ENCODE measurements at places on chromosomes 5 and 9. TPM values are rescaled to one million over a fixed set of nuclear protein-coding genes. Genes with fewer than 3 reads are reported as not detected.

TLR4 gene
- 1.0 TPM for total RNA-seq

DNA sequence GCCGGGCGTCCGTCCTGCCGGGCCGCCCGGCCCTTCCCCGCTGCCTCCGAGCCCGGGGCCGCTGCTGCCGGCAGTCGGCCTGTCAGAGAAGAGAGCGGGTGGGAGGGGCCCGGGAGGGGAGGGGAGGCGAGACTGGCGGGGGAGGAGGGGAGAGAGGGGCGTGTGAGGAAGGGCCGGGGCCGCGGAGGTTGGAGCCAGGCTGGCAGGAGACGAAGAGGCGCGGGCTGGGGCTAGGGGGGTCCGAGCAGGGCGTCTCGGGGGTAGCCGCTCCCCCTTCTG, 570 bp downstream of the CREBRF start:
- ATAC-seq: peak; percentile 75

DNA sequence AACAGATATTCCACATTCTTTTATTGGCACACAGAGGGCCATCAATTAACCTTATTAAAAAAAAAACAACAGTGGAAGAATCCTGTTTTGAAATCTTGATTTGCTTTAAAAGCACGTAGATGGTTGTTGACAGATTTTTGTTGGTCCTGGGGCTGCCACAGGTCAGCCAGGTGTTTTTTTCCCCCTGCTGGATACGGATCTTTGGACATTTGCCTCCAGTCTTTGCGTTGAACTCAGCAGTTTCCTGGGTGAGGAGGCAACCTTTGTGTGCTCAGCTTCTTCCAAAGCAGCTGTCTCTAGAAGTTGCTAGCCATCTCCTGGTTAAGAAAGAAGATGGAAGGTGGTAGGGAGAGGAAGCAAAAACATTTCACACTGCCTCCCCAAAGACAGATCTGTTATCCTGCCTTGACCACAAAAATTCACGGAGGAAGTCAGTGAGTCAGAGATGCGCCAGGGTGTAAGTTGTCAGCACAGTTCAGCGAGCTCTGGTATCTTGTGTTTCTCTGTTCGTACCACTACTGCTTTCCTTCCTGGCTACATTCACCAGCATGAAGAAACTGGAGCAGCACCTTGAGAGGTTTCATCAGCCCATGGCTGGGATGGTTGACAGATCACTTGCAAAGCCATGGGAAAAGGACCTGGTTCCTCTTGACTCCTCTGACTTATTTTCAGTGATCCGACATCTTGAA, 207.3 kb downstream of the ARHGAP26 start:
- ATAC-seq: no peak

C5orf52 gene
- not detected for total RNA-seq

JAKMIP2 gene
- total RNA-seq: 0.12 TPM

DNA sequence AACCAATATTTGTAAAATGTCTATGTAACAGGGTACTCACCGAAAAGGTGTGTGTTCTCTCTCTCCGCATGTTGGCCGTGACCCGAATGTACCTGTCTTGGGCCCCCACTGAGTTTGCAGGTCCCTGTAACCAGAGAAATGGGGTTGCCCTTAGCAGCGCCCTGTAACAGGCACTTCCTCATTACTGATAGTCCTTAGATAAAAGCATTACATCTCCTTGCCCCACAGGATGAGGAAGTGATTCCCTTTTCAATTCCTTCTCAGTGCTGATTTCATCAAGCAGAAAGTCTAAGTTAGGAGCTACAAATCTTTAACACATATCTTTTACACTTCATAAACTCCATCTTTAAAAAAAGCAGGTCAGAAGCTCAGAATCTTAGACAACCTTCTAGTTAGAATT, 15.2 kb upstream of the HMHB1 start:
- ATAC-seq: no peak

- no peak for ATAC-seq
Observed at GRCh38 chr9:100160021-100160420, 61.0 kb downstream of the INVS start.

MARCHF11 gene
- total RNA-seq: not detected

GRCh38 chr5:107985144-107985543, 314.4 kb upstream of the EFNA5 start:
- no peak for ATAC-seq

DNA sequence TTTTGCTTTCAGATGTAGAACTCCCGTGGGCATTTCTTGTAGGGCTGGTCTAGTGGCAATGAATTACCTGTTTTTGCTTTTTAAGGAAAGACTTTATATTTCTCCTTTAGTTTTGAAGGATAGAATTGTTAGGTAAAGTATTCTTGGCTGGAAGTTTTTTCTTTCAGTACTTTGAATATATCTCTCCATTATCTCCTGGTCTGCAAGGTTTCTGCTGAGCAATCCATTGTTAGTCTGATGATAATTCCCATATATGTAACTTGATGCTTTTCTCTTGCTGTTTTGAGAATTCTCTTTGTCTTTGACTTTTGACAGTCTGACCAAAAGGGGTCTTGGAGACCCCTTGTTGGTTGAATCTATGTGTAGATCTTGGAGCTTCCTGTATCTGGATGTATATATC, 198.1 kb downstream of the TMEM167A start:
- ATAC-seq: no peak

GRCh38 chr5:9924614-9925013, 294.5 kb upstream of the TAS2R1 start:
- ATAC-seq: peak; percentile 98

DNA sequence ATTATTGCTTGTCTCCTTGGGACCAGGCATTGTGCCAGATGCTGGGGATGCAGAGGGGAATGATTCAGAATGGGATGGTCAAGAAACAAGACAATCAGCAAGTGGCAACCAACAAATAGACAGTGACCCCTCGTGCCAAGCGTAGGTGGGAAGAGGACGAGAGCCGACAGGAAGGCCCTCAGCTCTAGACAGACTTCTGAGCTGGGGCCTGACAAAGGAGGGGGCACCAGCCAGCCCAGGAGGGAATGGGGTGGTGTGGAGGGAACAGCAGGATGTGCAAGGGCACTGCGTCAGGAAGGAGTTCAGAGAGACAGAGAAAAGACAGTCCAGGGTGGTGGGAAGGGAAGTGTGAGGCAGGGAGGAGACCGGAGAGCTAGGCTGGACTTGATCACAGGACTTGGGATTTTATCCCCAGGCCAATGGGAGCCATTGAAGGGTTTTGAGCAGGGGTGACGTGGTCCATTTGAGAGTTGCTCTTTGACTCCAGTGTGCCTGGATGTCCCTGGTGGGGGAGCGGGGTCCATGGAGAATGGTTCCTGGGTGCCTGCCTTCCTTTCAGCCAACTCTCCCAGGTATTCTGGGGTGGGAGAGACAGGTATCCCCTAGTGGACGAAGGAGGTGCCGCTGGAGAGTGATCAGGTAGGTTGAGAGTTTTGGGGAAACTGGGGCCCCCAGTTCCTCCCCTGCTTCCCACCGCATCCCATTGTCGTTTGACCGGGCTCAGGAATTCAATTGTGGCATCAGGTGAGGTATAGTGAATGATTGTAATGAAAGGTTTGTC, 79.3 kb upstream of the ZNF618 start:
- ATAC-seq: no peak

IFNE gene
- total RNA-seq: 5.6 TPM

GRCh38 chr5:23994581-23995370, 487.4 kb downstream of the PRDM9 start:
- ATAC-seq: no peak

ACTL7B gene
- total RNA-seq: not detected

- peak; percentile 80 for ATAC-seq
Observed at GRCh38 chr9:76905791-76906646, at the start of gene PRUNE2. TSS of gene PRUNE2 (minus strand) at chr9:76906114. CDS start at chr9:76905963, 151 bp downstream.

DNA sequence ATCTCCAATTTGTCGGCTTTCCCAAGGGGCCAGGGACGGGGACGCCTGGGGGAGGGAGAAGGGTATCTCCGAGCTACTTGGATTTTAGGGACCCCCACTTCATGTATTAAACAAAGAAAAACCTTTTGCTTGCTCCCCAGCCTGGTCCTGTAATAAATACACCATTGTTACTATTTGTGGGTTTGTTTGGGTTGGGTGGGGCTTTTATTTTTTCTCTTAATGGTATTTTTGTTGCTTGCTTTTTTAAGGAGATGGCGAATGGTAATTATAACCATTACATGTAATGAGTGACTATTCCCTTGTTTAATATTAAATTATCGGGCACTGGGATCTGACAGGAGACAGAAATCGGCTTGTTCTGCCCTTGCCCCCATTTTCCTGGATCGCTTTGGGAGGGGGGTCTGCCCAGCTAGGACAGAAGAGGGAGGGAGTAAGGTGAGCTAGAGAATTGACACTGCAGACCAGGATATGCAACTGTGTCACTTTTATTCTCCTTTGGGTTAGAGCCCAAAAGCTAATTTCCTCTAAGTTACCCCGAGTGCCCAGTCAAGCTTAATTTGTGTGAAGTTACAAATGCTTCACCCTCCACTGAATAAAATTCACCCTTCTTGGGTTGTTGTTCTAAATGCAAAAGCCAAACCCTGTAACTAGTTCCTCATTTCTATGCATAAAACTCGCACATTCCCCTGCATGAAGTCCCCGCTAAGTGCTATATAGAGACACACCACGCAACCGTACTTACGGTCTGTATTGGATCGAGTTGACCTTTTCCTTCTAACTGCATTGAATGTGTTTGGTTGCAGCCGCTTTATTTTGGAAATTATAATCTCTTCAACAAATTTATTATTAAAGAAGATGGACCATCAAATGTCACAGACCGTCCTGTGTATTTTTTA, 1.6 kb upstream of the ZNF608 start:
- ATAC-seq: peak; percentile 31

DNA sequence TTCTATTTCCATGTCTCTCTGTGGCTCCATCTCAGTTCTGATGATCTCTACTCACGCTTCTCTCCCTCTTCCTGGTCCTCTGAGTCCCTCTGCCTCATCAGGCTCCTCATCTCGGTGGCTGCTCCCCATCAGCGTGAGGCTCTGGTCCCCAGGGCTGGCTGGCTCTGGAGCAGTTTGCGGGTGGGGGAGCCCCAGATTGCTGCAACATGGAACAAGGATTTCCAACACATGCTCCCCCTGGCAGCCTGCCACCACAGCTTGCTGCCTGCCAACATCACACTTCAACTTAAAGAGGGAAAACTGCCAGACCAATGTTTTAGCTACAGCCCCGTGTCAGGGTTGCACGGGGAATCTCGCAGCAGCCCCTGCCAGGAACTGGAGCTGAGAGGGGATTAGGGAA, 77.2 kb upstream of the NEK6 start:
- no peak for ATAC-seq

DNA sequence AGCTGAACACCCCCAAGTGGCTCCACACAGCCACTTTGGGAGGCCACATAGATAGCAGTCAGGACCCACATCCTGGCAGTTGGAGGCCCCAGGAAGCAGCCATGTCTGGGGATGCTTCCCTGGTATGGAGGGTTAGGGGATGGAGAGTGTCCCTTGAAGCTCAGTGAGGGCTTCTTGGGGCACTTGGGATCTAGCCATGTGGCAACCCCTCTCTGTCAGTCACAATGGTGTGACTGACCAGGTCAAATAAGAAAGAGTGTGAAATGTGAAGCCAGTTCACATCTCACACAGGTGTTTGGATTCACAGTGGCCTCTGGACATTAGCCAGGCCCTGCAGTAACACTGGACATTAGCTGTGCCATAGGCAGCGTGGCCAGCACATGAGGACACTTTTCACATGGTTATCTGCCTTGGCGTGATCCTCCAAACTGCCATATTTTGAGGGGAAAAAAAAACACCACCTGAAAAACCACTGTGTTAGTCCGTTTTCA, 53.9 kb upstream of the IL17B start:
- ATAC-seq: peak; percentile 2

LPAR1 gene
- total RNA-seq: 7.5 TPM

- peak; percentile 38 for ATAC-seq
Observed at GRCh38 chr9:92600462-92601261, 64.9 kb upstream of the ECM2 start.

GRCh38 chr5:175885813-175886212, 14.4 kb downstream of the CPLX2 start:
- ATAC-seq: no peak

DNA sequence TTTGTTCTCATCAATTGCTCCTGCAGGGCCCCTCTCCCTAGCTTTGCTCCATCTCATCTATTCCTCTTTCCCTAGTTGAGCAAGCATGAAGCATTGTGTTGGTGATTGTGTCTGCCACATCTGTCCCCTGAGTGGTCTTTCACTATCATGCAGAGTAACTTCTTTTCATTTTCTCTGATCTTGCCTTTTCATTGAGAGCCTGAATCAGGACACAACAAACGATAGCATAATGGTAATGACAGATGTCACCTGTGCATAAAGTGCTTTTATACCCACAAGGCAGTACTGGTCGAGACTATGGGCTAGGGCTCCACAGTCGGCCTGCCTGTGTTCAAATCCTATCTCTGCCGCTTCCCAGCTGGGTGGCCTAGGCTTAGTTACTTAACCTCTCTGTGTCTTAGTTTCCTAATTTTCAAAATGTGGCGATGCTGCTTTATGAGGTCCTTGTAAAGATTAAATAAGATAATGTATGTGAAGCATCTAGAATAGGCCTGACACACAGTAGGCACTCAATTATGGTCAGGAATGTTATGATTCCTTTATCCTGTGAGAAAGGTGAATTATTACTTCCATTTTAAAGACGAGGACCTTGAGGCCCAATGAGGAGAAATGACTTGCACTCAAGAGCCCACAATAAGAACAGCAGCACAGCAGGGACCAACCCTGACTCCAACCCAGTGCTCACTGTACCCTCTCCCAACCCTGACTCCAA, 137.1 kb upstream of the ZNF618 start:
- ATAC-seq: no peak

Measured in esophagus mucosa (tissue), 1 donor.